ENCODE measurements at places on chromosomes 11 and 22.

GRCh38 chr11:130475426-130476053 is 27.1 kb downstream of the ADAMTS15 start:
- DNase-seq: no peak

DNA sequence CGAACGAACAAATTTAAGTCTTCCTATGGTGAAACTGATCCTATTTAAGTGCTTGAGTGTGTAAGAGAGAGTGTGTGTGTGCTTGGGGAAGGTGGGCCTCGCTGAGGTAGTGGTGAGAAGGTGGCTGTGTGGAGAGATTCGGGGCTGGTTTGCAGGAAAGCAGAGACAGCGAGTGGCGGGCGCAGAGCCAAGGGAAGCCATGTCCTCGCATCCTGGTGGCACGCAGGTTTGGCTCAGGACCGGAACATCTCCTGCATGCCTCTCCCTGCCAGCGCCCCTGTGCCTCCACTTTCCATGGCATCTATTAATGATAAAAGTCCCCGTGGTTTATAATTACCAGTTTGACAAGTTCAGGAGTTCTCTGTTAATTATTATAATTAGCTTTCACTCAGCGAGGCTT is 383.1 kb upstream of the CADM1 start:
- DNase-seq: no peak

- no peak for DNase-seq
Observed at GRCh38 chr11:67375320-67376055, 2.1 kb upstream of the CLCF1 start.

DNA sequence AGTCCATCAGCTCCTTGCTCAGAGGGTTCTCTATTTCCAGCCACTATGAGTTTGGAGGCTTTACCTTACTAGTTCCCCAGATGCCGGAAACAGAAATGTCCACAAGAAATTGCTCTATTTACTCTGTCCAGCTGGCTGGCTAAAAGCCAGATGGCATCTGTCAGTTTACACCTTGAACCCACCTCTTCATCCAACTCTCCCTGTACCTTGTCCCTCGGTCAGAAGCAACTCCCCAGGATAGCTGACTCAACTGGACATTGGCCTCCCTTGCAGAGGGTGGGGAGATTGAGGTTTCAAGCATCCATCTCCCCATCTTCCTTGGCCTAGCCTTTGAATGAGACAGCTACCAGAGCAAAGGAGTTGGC is 1.7 kb downstream of the C2CD2L start:
- no peak for DNase-seq

DNA sequence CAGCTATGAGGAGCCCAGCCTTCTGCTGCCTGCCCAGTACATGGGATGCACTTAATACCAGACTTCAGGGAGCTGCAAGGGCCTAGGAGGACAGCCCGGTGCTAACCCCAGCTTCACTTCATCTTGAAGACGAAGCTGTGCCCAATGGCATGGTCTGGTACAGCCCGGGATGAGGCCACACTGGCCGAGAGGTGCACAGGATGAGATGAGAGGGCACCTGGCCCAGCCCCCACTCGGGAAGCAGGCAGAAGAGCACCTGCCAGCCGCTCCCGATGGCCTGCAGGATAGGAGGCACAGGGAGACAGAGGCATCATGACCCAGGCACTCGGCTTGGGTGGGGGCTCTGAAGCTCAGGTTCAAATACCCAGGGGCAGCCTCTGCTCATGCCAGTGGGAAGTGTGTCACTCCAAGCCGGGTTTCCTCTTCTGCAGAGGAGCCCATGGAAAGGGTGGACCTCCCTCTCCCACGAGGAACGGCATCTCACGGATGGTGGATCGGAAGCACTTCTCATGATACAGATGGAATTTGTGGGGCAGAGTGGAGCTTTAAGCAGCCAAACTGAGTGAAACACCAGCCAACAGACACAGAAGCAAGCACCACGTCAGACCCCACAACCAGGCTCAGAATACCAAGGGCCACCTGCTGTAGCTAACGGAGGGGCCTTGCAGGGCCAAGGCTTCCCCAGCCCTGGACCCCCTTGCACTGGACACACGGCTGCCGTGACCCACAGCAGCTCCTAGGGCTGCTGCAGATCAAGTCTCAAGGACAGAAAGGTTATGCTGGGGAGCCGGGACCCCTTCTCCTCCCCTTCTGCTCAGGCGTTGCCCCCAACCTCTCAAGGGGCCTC is 875.2 kb downstream of the BRD1 start:
- no peak for DNase-seq

GRCh38 chr11:76685831-76686230 is 15.3 kb upstream of the LRRC32 start:
- DNase-seq: no peak

DNA sequence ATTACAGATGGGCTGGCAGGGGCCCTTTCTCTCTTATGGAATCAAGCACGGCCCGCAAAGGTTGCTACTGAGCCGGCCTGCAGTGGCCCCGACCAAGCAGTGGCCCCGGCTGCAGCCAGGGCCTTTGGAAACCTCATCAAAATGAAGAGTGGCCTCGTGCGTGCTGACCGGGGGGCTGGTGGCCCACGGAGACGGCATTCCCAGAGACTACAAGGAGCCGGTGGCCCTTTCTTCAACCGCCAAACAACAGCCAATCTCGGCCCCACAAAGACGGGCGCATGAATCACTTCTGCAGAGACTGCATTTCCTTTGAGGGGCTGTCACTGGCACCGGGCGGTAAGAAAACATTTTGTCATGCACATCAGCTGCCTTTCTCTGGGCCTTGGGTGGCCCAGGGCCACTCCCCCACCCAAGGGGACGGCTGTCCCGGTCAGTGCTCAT is 43.1 kb upstream of the FGF3 start:
- no peak for DNase-seq

GRCh38 chr11:95487391-95487790 is 256.4 kb upstream of the SESN3 start:
- DNase-seq: no peak

DNA sequence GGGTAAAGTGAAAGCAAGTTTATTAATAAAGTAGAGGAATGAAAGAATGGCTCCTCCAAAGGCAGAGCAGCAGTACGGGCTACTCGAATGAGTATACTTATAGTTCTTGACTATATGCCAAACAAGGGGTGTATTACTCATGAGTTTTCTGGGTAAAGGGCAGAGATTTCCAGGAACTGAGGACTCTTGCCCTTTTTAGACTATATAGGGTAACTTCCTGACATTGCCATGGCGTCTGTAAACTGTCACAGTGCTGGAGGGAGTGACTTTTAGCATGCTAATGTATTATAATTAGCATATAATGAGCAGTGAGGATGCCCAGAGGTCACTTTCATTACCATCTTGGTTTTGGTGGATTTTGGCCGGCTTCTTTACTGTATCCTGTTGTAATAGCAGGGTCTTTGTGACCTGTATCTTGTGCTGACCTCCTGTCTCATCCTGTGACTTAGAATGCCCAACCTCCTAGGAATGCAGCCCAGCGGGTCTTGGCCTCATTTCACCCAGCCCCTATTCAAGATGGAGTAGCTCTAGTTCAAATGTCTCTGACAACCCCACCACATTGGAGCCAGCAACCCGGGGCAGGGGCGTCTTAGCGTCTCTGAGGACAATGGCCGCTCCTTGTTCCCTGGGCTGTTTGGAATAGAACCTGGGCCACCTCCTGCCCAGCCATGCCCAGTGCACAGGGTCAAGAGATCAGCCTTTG is 34.9 kb upstream of the CD82 start:
- DNase-seq: peak; percentile 67

DNA sequence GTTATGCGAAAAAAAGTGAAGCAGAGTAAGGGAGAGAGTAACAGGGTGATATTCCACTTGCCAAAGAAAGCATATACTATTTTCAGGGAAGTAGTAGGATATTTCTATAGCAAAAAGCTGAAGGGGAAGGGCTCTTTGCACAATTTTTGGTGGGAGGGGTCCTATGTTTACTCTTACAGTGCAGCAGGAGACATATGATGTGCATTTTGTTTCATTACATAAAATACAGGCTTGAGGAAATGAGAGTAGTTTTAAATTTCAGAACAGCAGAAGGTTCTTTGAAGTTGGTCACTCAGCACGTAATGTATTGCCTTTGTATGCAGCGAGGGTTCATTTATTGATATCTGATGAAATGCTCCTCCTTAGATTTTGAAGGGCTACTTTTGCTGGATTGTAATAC is 3.1 kb upstream of the PIK3IP1 start:
- no peak for DNase-seq

DNA sequence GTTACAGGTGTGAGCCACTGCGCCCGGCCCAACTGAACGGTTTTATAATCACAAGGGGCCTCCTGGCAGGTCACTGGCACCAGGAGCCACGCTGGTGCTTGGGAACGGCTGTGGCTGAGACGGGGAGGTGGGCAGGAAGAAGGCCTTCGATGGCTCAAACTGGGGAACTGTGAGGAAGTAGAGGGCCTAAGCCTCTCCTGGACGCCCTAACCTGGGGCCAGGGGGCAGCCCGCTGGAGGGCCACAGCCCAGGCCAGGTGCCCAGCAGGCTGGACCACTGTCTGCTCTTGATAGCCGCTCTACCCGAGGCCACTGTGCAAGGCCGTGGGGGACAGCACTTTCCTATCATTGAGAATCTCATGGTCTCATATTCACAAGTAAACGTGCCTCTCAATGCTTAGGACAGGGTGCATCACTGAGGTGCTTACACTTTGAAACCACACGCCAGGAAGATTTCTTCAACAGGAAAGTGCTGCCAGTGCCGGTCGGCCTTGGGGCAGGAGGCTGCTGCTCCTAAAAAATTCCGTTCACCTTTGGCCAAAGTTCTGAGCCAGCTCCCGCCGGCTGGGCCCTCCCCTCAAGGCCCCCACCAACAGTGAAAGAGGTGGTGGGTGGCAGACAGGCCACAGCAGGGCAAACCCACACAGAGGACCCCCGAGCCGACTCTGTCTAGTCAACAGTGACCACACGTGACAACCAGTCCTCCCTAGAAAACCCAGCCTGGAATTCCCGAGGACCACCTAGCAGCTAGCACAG is 7.2 kb downstream of the GATD1 start:
- DNase-seq: no peak

DNA sequence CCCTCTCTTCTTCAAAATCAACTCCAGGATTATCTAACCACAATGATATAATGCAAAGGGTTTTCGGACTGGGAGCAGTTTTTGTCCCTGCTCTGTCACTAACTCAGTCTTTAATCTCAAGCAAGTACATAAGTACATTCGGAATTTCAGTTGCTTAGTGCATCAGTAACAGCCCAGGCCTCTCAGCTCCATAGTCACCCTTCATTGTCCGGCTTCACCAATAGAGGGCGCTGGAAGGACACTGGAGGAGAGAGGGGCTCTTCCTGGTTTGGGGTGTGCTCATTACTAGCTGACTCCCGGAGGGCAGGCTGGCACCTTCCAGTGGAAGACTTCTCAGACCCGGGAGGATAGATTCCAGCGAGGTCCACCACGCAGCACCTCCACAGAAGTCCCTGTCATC is 90.4 kb upstream of the PDGFD start:
- peak; percentile 72 for DNase-seq

GRCh38 chr22:31626427-31627150 is 35.4 kb downstream of the PISD start:
- no peak for DNase-seq

GRCh38 chr22:27624705-27625104 is 176.9 kb downstream of the MN1 start:
- no peak for DNase-seq

GRCh38 chr11:110985547-110985946 is 260.0 kb upstream of the POU2AF2 start:
- no peak for DNase-seq

DNA sequence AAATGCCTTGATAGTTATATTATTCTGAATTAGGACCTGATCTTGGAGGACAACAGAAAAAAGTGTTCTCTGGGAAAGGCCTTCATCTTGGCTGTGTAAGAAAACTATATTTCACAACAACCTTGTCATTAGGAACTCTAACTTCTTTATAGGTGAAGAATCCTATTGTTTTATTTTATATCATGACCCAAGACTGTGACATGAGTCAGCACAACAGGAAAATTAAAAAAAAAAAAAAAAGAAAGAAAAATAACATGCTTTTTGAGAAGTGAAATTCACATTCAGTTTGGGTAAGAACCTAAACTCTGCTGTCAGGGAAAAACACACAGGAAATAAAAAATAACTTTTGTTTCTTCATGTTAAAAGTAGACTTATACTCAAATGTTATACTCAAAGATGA is 11.7 kb upstream of the FOLR2 start:
- DNase-seq: no peak

GRCh38 chr11:87036756-87037449 is 831 bp upstream of the TMEM135 start:
- no peak for DNase-seq

- no peak for DNase-seq
Observed at GRCh38 chr22:41862530-41863266, 29.8 kb downstream of the SREBF2 start.

- DNase-seq: no peak
Observed at GRCh38 chr22:46501701-46502100, 35.7 kb downstream of the CELSR1 start.

- no peak for DNase-seq
Observed at GRCh38 chr11:66858939-66859685, 2.2 kb downstream of the LRFN4 start.

- no peak for DNase-seq
Observed at GRCh38 chr11:38788561-38788960, 2190.5 kb upstream of the RAG2 start.

DNA sequence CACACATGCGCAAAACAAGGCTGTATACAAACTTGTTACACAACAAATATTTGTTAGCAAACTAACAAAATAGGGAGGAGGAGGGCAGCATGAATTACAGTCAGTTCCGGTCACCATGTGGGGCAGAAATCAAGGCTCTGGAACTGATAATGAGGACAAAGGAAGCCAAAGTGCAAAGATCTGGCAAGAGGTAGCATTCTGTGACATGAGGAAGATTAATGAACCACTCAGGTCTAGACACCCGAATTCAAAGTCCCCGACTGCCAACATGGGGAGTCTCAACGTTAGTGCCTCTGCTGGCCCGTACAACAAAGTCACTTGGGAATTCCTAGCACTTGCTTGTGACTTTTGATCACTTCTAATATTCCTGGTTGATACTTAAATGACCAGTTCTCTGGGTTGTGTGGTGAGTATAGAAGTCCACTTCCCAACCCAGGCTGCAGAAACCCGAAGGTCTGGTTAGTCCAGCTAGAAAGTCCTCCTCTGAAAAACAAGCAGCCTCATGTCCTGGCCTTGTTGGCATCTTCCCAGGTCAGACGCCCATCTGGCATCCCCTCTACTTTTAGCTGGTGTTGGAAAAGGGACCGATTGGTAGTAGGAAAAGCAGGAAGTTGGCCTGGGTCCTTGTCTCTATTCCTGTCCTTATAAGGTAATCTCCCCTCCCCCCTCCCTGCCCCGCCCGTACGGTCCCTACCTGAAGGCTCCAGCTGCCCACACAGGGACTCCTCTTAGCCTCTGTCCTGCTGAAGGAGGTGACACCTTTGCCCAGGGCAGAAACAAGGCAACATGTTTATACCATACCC is 1.6 kb downstream of the SUN2 start:
- no peak for DNase-seq

- DNase-seq: no peak
Observed at GRCh38 chr11:86186386-86186785, 58.2 kb upstream of the EED start.

GRCh38 chr22:36399472-36399778 is 11.7 kb upstream of the MYH9 start:
- no peak for DNase-seq

- DNase-seq: no peak
Observed at GRCh38 chr11:113555071-113555619, 79.9 kb upstream of the DRD2 start.

GRCh38 chr22:44719586-44720368 is 17.8 kb downstream of the PRR5 start:
- DNase-seq: no peak

All from KBM-7 (cell line).